ENCODE measurements at places on chromosomes 3 and 15. TPM values are rescaled to one million over a fixed set of nuclear protein-coding genes. Genes with fewer than 3 reads are reported as not detected.

GRCh38 chr3:11224010-11224409, 48.2 kb upstream of the ATG7 start:
- DNase-seq = no peak
- H3K4me3 ChIP-seq = peak overlapping the region; percentile 77
- H3K36me3 ChIP-seq = peaks cover 13% of the 10 kb centered on the region
- peaks cover 30% of the 10 kb centered on the region for H3K4me1 ChIP-seq
- H3K27me3 ChIP-seq = no peaks in the 10 kb centered on the region
- H3K27ac ChIP-seq = peak overlapping the region; percentile 25

DNA sequence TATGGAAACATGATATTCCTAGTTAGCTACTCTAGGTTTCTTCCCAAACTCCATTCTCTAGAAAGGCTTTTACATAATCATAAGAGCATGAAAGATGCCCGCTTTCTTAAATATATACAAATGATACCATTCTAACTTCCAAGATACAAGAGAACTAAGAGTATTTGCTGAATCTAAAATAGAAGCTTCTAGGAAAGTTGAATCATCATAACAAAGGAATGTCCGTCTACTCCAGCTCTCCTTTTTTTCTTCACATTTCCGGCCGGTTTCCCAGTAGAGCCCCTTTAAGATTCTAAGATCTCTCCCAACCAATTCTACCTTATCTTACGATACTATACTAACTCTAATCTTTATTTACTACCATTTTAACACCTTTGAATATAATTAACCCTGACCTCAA, 60.1 kb downstream of the RAD18 start:
- no peak overlapping the region for H3K27ac ChIP-seq
- H3K4me1 ChIP-seq = no peaks in the 10 kb centered on the region
- no peak overlapping the region for H3K4me3 ChIP-seq
- no peaks in the 10 kb centered on the region for H3K27me3 ChIP-seq

The EHHADH gene
- total RNA-seq = 8.8 TPM

DNA sequence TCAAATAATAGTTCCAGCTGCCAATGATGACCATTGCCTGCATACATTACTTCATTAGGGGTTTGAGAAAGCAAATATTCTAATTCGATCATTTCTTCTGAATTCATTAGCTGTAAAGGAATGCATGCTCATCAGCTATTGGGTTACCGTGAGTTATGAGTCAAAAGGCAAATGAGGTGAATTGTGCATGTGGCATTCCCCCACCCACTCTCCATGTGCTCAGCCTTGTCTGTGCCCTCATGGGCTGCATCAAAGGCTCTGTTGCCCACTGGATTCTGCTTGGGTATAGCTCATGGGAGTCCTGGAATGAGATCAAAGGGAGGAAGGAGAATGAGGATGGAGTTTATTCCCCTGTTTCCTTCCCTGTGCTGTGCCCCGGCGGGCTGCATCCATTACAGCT, 99.3 kb upstream of the CHRNA7 start:
- H3K36me3 ChIP-seq = no peaks in the 10 kb centered on the region
- DNase-seq = no peak
- H3K27ac ChIP-seq = no peak overlapping the region

The TRA2B gene
- 117 TPM for total RNA-seq

The POPDC2 gene
- 3.5 TPM for total RNA-seq

The DLL4 gene
- 0.55 TPM for total RNA-seq

GRCh38 chr3:15562560-15562959, 38.8 kb downstream of the HACL1 start:
- peaks cover 22% of the 10 kb centered on the region for H3K36me3 ChIP-seq
- H3K27me3 ChIP-seq = no peaks in the 10 kb centered on the region
- no peak overlapping the region for H3K27ac ChIP-seq
- H3K4me3 ChIP-seq = no peak overlapping the region
- H3K4me1 ChIP-seq = 0 out of 2 replicates have a peak, but pooled peaks cover 3% of the 10 kb centered on the region

The CPN2 gene
- total RNA-seq = not detected

The C2CD4A gene
- 0.09 TPM for total RNA-seq

DNA sequence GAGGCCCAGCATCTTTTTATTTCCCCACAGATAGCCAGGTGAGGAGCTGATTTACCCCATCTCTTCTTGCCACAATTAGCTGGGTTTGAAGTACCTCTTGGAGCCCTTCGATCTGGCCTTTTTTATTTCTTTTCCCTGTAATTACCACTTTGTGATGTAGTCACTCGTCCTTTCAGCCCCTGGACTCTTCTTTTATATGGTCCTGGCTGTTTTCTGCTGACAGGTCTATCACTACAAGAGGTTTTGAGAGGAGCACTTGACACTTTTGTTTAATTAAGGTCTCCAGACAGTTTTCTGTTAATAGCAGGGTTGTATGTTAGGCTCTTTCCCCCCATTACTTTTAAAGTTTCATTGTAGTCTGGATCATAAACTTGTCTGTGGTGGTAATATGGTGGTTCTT, 11.8 kb downstream of the ATXN7 start:
- peaks cover 26% of the 10 kb centered on the region for H3K4me1 ChIP-seq
- no peaks in the 10 kb centered on the region for H3K27me3 ChIP-seq
- no peak for DNase-seq
- no peaks in the 10 kb centered on the region for H3K36me3 ChIP-seq

The ACTRT3 gene
- total RNA-seq = 1.5 TPM

The ATP8B4 gene
- 0.20 TPM for total RNA-seq

- H3K27me3 ChIP-seq = peaks cover 30% of the 10 kb centered on the region
- no peak overlapping the region for H3K4me3 ChIP-seq
- H3K4me1 ChIP-seq = no peaks in the 10 kb centered on the region
- no peak for DNase-seq
Observed at GRCh38 chr3:183434992-183435391, 6.6 kb upstream of the MCF2L2 start.

GRCh38 chr3:189168711-189169110, 3.1 kb upstream of the TPRG1 start:
- no peak for DNase-seq
- H3K27ac ChIP-seq = no peak overlapping the region
- no peaks in the 10 kb centered on the region for H3K27me3 ChIP-seq

The SERPINI2 gene
- total RNA-seq = not detected

- no peak overlapping the region for H3K27ac ChIP-seq
- no peaks in the 10 kb centered on the region for H3K27me3 ChIP-seq
- no peak for DNase-seq
- H3K4me3 ChIP-seq = no peak overlapping the region
- H3K36me3 ChIP-seq = no peaks in the 10 kb centered on the region
Observed at GRCh38 chr3:148884261-148884660, 19.2 kb downstream of the CPA3 start.

DNA sequence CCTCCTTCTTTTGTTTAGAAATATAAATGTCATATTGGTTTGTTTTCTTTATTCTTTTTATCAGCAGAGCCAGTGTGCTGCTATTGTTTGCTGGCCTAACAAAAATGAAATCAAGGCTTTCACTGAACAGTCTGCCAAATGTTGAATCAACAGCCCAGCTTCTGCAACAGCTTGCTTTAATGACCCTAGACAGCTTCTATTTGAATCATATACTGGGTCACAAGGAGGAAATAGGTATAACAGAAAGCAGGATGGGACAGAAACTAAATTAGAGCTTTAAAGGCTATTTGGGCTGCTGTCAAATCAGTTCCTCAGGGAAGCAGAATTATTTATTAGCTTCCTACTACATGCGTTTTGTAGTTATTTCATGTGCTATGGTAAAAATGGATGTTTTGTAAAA, 12.1 kb upstream of the DNAJC13 start:
- H3K4me3 ChIP-seq = no peak overlapping the region
- no peak for DNase-seq
- H3K27me3 ChIP-seq = no peaks in the 10 kb centered on the region
- H3K4me1 ChIP-seq = no peaks in the 10 kb centered on the region
- H3K27ac ChIP-seq = no peak overlapping the region

DNA sequence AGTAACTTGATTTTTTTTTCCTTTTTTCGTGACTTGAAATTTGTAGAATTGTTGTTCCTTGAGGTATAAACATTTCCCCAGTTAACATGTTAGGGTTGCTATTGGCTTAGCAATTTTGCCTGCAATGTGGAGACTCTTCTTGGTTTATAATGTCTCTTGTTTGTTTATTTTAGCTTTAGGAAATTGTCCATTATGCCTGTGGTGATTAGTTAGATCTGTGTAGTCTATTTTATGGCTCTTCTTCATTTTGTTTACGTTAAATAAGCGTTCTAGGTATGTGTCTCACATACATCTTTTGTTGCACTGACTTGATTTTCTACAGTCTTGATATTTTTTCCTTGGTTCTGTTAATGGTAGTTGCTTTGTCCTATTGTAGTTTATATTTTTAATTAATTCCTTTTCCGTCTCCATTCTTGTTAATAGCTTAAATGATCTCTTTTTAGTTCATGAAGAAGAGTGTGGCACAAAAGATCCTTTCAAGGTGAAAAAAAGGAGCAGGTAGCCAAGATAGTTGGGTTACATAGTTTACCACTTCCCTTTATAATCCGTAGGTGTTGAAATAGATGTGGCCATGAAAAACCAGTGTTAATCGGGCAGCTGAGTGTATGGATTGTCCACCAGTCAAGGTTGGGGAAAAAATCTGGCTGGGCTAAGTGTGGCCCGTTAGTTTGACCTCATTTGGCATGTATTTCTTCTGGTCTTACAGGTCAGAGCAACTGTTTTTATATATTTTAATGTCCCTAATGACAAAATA, 12.1 kb downstream of the IQGAP1 start:
- peaks cover 11% of the 10 kb centered on the region for H3K36me3 ChIP-seq
- DNase-seq = no peak
- H3K27me3 ChIP-seq = no peaks in the 10 kb centered on the region
- H3K4me3 ChIP-seq = peak overlapping the region; percentile 26
- peaks cover 62% of the 10 kb centered on the region for H3K4me1 ChIP-seq

The SEMA5B gene
- not detected for total RNA-seq

- H3K27me3 ChIP-seq = no peaks in the 10 kb centered on the region
- H3K27ac ChIP-seq = no peak overlapping the region
- no peaks in the 10 kb centered on the region for H3K36me3 ChIP-seq
- H3K4me1 ChIP-seq = no peaks in the 10 kb centered on the region
- H3K4me3 ChIP-seq = no peak overlapping the region
Observed at GRCh38 chr15:88995449-88995848, 82.3 kb upstream of the MFGE8 start.

DNA sequence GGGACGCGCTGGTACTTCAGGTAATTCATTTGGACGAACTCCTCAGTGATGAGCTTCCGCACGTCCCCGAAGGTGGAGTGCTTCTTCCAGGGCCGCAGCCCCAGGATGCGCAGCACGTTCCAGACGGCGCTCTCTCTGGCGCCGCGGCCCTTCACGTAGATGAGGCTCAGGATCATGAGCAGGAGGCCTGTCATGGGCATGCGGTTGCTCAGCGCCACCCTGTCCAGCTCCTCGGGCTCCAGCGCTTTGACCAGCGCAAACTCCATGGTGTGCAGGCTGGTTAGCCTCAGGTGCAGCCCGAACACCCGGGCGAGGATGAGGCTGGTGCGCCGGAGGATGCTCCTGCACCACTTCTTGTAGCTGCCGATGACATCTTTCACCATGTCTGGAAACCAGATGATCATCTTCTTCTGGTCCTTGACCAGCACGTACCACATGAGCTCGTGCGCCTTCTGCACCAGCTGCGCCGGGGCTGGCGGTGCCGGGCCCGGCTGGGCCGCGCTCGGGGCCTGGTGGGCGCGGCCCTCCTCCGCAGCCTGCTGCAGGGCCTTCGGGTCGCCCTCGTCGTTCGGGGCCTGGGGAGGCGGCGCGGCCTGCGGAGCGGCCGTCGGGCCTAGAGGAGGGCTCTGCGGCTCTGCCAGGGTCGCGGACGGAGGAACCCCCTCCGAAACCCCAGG, 501 bp downstream of the NDN start:
- DNase-seq = no peak
- H3K4me3 ChIP-seq = no peak overlapping the region
- no peaks in the 10 kb centered on the region for H3K36me3 ChIP-seq
- H3K27me3 ChIP-seq = peaks cover 8% of the 10 kb centered on the region

- no peak overlapping the region for H3K27ac ChIP-seq
- no peak overlapping the region for H3K4me3 ChIP-seq
- no peaks in the 10 kb centered on the region for H3K36me3 ChIP-seq
Observed at GRCh38 chr15:31563001-31563400, 236.4 kb downstream of the KLF13 start.

The TTLL13 gene
- total RNA-seq = 0.96 TPM

GRCh38 chr3:40229963-40230362, 79.5 kb upstream of the EIF1B start:
- H3K27ac ChIP-seq = no peak overlapping the region
- no peak overlapping the region for H3K4me3 ChIP-seq
- no peaks in the 10 kb centered on the region for H3K4me1 ChIP-seq
- no peak for DNase-seq
- H3K36me3 ChIP-seq = no peaks in the 10 kb centered on the region
- peaks cover 20% of the 10 kb centered on the region for H3K27me3 ChIP-seq

The FAM107A gene
- total RNA-seq = not detected

GRCh38 chr3:44682182-44682896, 30.1 kb upstream of the ZNF502 start:
- no peak overlapping the region for H3K4me3 ChIP-seq
- H3K27me3 ChIP-seq = peaks cover 3% of the 10 kb centered on the region
- H3K4me1 ChIP-seq = no peaks in the 10 kb centered on the region
- no peaks in the 10 kb centered on the region for H3K36me3 ChIP-seq

The MELTF gene
- total RNA-seq = 202 TPM

- no peak within 1 kb of the TSS for H3K27ac ChIP-seq
- DNase-seq = peak; percentile 46
- H3K36me3 ChIP-seq = no peaks in the 10 kb centered on the region
- H3K4me3 ChIP-seq = no peak within 1 kb of the TSS
- H3K4me1 ChIP-seq = no peaks in the 10 kb centered on the region
Observed at GRCh38 chr15:52790169-52790708, at the start of gene ONECUT1. ONECUT1 (minus strand) TSS chr15:52790336; CDS start chr15:52789884, 452 bp downstream.

- peaks cover 16% of the 10 kb centered on the region for H3K4me1 ChIP-seq
- no peak for DNase-seq
- H3K4me3 ChIP-seq = no peak overlapping the region
- no peaks in the 10 kb centered on the region for H3K27me3 ChIP-seq
- no peaks in the 10 kb centered on the region for H3K36me3 ChIP-seq
- no peak overlapping the region for H3K27ac ChIP-seq
Observed at GRCh38 chr3:12948371-12948770, 107.0 kb upstream of the RPL32 start.

The PROS1 gene
- 0.25 TPM for total RNA-seq

DNA sequence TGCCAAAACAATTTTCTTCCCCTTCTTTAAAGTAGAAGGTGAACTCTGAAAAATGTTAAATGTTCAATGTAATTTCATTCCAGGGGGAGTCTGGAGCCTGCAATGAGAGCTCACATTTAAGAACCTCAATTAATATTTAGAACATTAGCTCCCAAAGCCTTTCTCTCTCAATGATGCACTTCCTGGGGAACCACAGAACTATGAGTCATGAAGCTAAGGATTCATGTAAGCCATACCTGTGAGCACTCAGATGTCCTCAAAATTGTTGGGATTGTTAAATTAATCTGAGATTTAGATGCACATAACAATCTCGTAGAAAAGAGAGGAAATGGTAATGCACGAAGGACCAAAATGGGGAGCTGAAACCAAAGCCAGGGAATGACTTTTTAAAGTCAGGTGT, 244.2 kb upstream of the LRIG1 start:
- no peak overlapping the region for H3K27ac ChIP-seq
- no peak for DNase-seq
- no peak overlapping the region for H3K4me3 ChIP-seq

- H3K27ac ChIP-seq = no peak overlapping the region
- no peak overlapping the region for H3K4me3 ChIP-seq
- H3K4me1 ChIP-seq = no peaks in the 10 kb centered on the region
- no peaks in the 10 kb centered on the region for H3K27me3 ChIP-seq
Observed at GRCh38 chr15:74317820-74318375, 49.5 kb downstream of the CYP11A1 start.

The ERICH6 gene
- total RNA-seq = not detected

Measured in PC-9 (cell line).